ENCODE measurements at places on chromosomes 11 and 22. TPM values are rescaled to one million over a fixed set of nuclear protein-coding genes. Genes with fewer than 3 reads are reported as not detected.

C11orf16 gene
- not detected for total RNA-seq

LDHA gene
- total RNA-seq: 944 TPM

CRYBB3 gene
- total RNA-seq: not detected

ENTHD1 gene
- total RNA-seq: not detected

SLC15A3 gene
- total RNA-seq: 9.2 TPM

IGF2 gene
- total RNA-seq: 42.0 TPM

LINC01488 gene
- not detected for total RNA-seq

RAB36 gene
- 5.9 TPM for total RNA-seq

GGTLC2 gene
- total RNA-seq: not detected

UBE4A gene
- total RNA-seq: 34.5 TPM

SAMM50 gene
- 31.3 TPM for total RNA-seq

OSM gene
- 0.13 TPM for total RNA-seq

TFIP11 gene
- 32.4 TPM for total RNA-seq

GAB2 gene
- 5.7 TPM for total RNA-seq

SLC25A1 gene
- 235 TPM for total RNA-seq

POU2F3 gene
- not detected for total RNA-seq

CD44 gene
- 307 TPM for total RNA-seq

MMP27 gene
- total RNA-seq: not detected

TCN2 gene
- 35.7 TPM for total RNA-seq

MRPL11 gene
- 74.2 TPM for total RNA-seq

EFCAB6 gene
- 3.0 TPM for total RNA-seq

LSP1 gene
- 1.2 TPM for total RNA-seq

All from epithelial cell of alveolus of lung (primary cell).